Dermis lymphatic vessel endothelial cell (primary cell): ENCODE measurements at places on chromosomes 12 and 14. TPM values are rescaled to one million over a fixed set of nuclear protein-coding genes. Genes with fewer than 3 reads are reported as not detected.

Gene FAM181A
- total RNA-seq: not detected in 2 replicates

Gene MUCL1
- not detected in 2 replicates for total RNA-seq

Gene FAM186B
- total RNA-seq: 0.11 and 0.26 TPM in 2 replicates

Gene RND1
- 2.1 and 2.4 TPM in 2 replicates for total RNA-seq

Gene EXOC5
- 40.3 and 52.5 TPM in 2 replicates for total RNA-seq

Gene IL31
- not detected in 2 replicates for total RNA-seq

Gene CCDC197
- total RNA-seq: not detected in 2 replicates

Gene MYF5
- total RNA-seq: not detected in 2 replicates

Gene PROX2
- not detected in 2 replicates for total RNA-seq

Gene CALCOCO1
- total RNA-seq: 86.2 and 92.7 TPM in 2 replicates

Gene INF2
- 25.3 and 26.5 TPM in 2 replicates for total RNA-seq

Gene TAS2R7
- 0.09 TPM in 1 of 2 replicates, not detected in the other for total RNA-seq

Gene UNC79
- total RNA-seq: under 0.01 TPM in 2 replicates

Gene B4GALNT1
- total RNA-seq: under 0.01 TPM in 1 of 2 replicates, not detected in the other

Gene SIX6
- not detected in 2 replicates for total RNA-seq

Gene CTSG
- not detected in 2 replicates for total RNA-seq

Gene PRIMA1
- not detected in 2 replicates for total RNA-seq

Gene GEMIN2
- 11.7 and 22.4 TPM in 2 replicates for total RNA-seq

Gene APOF
- total RNA-seq: not detected in 2 replicates

Gene RFX4
- not detected in 2 replicates for total RNA-seq

Gene ANO4
- 1.4 and 1.5 TPM in 2 replicates for total RNA-seq

Gene BORCS5
- total RNA-seq: 3.5 and 6.1 TPM in 2 replicates

Gene SPIC
- not detected in 2 replicates for total RNA-seq

Gene RTL1
- total RNA-seq: not detected in 2 replicates
